NB4 (cell line): ENCODE measurements at places on chromosomes 1 and 21.
A peak's percentile ranks its signal among the peaks of the same experiment; 100 is the strongest.

GRCh38 chr1:205224736-205225135, 3.0 kb upstream of the TMCC2 start:
- DNase-seq, result no peak

DNA sequence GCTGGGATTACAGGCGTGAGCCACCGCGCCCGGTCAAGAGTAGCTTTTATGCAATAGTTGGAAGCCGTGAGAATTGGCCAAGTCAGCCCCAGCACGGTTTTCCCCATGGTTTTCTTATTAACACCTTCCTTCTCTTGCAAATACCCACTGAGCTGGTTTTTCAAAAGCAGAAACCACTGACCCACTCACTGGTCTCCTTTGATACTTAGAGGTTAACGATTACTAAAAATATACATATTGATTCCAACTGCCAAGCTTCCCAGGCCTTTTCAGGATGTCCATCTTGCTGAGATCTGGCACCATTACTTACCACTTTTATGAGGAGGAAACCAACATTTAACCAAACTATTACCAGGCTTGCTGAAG, 25.9 kb upstream of the TARDBP start:
- DNase-seq, result no peak

GRCh38 chr1:181742426-181742825, 259.1 kb downstream of the CACNA1E start:
- DNase-seq, result peak; percentile 4

- no peak for DNase-seq
Observed at GRCh38 chr1:83697961-83698360, 301.0 kb downstream of the TTLL7 start.

- DNase-seq, result no peak
Observed at GRCh38 chr1:9482816-9483572, 56.3 kb upstream of the SLC25A33 start.

DNA sequence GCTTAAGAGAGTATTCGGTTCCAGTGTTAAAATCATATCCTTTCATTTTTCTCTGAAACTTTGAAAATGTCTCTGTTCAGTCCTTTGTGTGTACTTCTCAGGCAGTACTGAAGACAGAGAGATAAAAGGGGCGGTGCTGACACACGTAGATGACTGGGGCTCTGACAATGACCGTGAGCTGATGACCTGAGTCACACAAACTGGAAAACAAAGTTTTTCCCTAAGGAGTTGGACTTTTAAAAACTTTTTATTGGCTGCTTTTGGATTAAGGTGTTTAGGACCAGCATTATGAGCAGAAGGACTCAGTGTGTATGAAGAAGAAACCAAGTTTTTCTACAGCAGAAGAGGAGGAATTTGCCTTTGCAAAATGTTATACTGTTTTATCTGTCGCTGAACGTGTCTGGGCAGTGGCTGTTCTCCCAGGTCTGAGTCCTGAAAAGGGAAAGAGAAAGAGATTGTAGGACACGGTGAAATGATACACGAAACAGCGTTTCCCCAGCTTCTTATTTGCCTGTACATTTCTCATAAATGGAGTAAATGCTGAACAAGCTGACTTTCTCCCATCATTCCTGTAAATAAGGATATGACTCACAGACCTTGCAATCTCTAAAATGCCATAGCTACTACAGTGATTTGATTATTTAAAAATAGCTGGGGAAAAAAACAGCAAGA, 51.5 kb downstream of the MAP3K7CL start:
- no peak for DNase-seq

DNA sequence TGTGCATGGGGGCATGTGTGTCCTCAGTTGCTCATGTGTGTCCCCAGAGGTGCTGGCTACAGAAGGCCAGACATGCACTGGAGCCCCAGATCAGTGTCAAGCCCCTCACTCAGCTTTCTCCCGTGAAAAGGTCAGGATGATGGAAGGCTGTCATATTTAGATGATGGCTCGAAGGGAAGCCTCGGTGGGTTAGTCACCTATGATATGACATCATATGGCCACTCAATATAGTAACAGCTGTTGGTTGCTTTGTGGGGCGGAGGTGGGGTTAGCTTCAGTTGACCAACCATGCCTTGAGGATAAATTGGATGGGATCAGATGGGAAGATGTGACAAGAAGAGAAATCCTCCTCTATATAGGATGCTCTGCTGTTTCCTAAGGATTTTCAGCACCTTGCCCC, 43.5 kb upstream of the ATF3 start:
- DNase-seq, result no peak

DNA sequence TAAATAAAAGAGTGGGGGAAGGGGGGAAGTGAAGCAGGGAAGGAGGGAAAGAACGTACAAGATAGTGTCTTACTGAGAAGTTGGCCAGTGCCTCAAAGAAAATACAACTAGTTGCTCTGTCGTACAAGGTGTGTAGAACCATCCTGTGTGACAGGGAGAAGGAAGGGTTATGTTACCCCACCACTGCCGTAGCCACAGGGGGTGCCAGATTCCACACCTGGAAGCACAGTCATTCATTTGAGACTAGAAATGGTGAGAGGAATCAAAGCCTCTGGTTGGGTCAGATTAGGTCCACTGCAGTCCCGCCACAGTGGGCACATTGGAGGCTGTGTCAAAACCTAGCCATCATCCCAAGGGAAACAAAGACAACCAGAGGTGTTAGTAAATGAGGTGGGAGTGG, 2.7 kb upstream of the ERI3 start:
- DNase-seq, result no peak
